ENCODE measurements at places on chromosomes 3 and 15.

- no peaks in the 10 kb centered on the region for H3K27me3 ChIP-seq
- H3K27ac ChIP-seq, result no peak overlapping the region
- H3K4me3 ChIP-seq, result no peak overlapping the region
- H3K36me3 ChIP-seq, result no peaks in the 10 kb centered on the region
Measured at GRCh38 chr3:185460309-185460708, 38.5 kb downstream of the TMEM41A start.

- no peak overlapping the region for H3K27ac ChIP-seq
- 0 out of 2 replicates have a peak, but pooled peaks cover 2% of the 10 kb centered on the region for H3K27me3 ChIP-seq
- no peak for DNase-seq
- no peak overlapping the region for H3K4me3 ChIP-seq
- peaks cover 11% of the 10 kb centered on the region for H3K4me1 ChIP-seq
Measured at GRCh38 chr3:9957214-9957613, 5.0 kb upstream of the PRRT3 start.

DNA sequence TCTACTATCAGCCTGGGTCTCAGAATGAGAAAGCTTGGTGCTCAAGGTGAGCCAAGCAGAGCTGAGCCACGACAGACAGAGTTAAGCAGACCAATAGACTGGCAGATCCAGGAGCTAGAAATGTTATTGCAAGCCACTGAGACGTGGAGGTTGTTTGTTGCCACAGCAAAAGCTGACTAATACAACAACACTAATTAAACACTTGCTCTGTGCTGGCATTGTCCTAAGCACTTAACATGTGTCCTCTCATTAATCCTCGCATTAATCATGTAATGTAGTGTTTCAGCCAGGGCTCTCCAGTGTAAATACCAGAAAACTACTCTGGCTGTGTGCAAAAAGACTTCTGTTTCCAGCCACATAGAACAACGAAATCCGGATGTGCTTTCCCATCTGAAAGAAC, 11.6 kb upstream of the SPSB4 start:
- H3K4me3 ChIP-seq, result no peak overlapping the region
- no peaks in the 10 kb centered on the region for H3K4me1 ChIP-seq
- no peaks in the 10 kb centered on the region for H3K36me3 ChIP-seq
- no peak overlapping the region for H3K27ac ChIP-seq
- H3K27me3 ChIP-seq, result no peaks in the 10 kb centered on the region

- H3K4me1 ChIP-seq, result no peaks in the 10 kb centered on the region
- peaks cover 11% of the 10 kb centered on the region for H3K36me3 ChIP-seq
- H3K27ac ChIP-seq, result no peak overlapping the region
- H3K27me3 ChIP-seq, result no peaks in the 10 kb centered on the region
- DNase-seq, result no peak
- no peak overlapping the region for H3K4me3 ChIP-seq
Measured at GRCh38 chr15:68103603-68104002, 49.5 kb downstream of the PIAS1 start.

GRCh38 chr3:85652360-85652759, 693.6 kb downstream of the CADM2 start:
- no peaks in the 10 kb centered on the region for H3K36me3 ChIP-seq
- H3K27ac ChIP-seq, result no peak overlapping the region
- no peak overlapping the region for H3K4me3 ChIP-seq
- no peaks in the 10 kb centered on the region for H3K4me1 ChIP-seq
- no peak for DNase-seq

DNA sequence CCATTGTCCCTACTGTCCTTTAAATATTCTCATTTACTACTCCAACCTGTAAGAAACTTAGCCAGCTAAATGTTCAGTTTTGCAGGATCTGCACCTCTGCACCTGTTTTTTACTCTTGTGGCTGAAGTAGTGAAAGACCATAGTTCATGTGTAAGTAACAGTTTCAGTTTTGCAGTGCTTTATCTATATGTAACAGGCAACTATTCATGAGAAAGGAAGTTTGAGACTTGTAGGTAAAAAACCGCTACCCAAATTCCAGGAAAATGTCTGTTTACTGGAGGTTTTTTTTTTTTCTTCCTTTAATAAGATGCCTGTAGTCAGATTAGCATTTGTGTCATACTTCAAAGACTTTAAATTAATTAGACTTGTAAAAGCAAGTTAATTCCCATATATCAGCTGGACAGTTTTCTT, 25.4 kb upstream of the MBNL1 start:
- no peaks in the 10 kb centered on the region for H3K4me1 ChIP-seq
- no peaks in the 10 kb centered on the region for H3K36me3 ChIP-seq
- H3K27ac ChIP-seq, result no peak overlapping the region
- no peaks in the 10 kb centered on the region for H3K27me3 ChIP-seq

- H3K27me3 ChIP-seq, result no peaks in the 10 kb centered on the region
- no peak for DNase-seq
- no peak overlapping the region for H3K4me3 ChIP-seq
- no peak overlapping the region for H3K27ac ChIP-seq
- no peaks in the 10 kb centered on the region for H3K4me1 ChIP-seq
- no peaks in the 10 kb centered on the region for H3K36me3 ChIP-seq
Measured at GRCh38 chr15:68471541-68471940, 39.6 kb upstream of the ITGA11 start.

Measured in H1 (cell line).